ENCODE measurements at places on chromosomes 4 and X. TPM values are rescaled to one million over a fixed set of nuclear protein-coding genes. Genes with fewer than 3 reads are reported as not detected.

The CENPE gene
- 0.32 TPM for polyA plus RNA-seq

The LGI2 gene
- polyA plus RNA-seq, result 4.8 TPM

The TCEAL6 gene
- polyA plus RNA-seq, result 1.1 TPM

The APBB2 gene
- polyA plus RNA-seq, result 13.4 TPM

The CCSER1 gene
- 4.2 TPM for polyA plus RNA-seq

The PSAPL1 gene
- polyA plus RNA-seq, result not detected
